Mesenteric fat pad (tissue), 1 donor: ENCODE measurements at places on chromosomes 6 and 20. TPM values are rescaled to one million over a fixed set of nuclear protein-coding genes. Genes with fewer than 3 reads are reported as not detected.

GRCh38 chr6:85494547-85495536, 45.0 kb downstream of the NT5E start:
- DNase-seq = no peak

The RAB32 gene
- total RNA-seq = 33.2 TPM

The PPIL1 gene
- 21.2 TPM for total RNA-seq

The SUMO4 gene
- total RNA-seq = 1.2 TPM

DNA sequence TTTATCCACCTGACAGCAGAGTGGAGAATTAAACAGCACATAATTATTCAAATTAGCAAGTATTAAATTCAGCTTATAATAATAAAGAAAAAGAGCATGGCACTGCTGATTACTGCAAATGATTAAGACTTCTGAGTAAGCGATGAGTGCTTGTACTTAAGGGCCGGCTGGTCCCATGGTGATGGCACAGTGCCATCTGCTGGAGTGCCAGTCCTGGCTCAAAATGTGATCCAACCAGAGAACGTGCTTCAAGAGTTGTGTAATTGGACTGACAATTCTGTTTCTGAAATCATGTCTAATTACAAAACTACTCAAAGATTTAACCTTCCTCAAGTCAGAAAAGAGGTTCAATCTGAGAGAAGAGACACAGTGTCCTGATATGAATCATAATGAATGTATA, 181.6 kb upstream of the RGS17 start:
- no peak for DNase-seq
